ENCODE measurements at places on chromosomes 13 and 19.
A peak's percentile ranks its signal among the peaks of the same experiment; 100 is the strongest.

DNA sequence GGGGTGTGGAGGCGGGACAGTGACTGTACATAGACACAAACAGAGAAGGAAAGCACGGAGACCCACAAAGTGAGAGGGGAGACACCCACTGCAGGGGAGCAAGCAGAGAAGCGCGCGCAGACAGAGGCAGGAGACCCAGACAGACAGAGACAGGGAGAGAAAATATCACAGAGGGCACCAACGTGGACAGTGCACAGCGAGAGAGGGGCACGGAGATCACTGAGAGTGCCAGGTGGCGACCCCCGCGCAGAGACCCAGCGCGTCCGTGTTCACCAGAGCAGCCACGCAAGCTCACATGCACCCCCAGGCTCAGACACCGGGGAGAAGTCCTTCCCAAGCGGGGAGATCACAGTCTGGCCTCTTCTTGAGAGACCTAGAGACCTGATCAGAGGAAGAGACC lies 1.4 kb upstream of the CACNG7 start:
- H3K27me3 ChIP-seq = peaks cover 56% of the 10 kb centered on the region
- no peak for DNase-seq
- H3K4me3 ChIP-seq = no peak overlapping the region
- H3K4me1 ChIP-seq = peaks cover 13% of the 10 kb centered on the region
- H3K27ac ChIP-seq = no peak overlapping the region
- no peaks in the 10 kb centered on the region for H3K36me3 ChIP-seq

- no peaks in the 10 kb centered on the region for H3K36me3 ChIP-seq
- H3K4me3 ChIP-seq = no peak overlapping the region
- no peaks in the 10 kb centered on the region for H3K4me1 ChIP-seq
Observed at GRCh38 chr13:37889820-37890219, 20.2 kb upstream of the TRPC4 start.

DNA sequence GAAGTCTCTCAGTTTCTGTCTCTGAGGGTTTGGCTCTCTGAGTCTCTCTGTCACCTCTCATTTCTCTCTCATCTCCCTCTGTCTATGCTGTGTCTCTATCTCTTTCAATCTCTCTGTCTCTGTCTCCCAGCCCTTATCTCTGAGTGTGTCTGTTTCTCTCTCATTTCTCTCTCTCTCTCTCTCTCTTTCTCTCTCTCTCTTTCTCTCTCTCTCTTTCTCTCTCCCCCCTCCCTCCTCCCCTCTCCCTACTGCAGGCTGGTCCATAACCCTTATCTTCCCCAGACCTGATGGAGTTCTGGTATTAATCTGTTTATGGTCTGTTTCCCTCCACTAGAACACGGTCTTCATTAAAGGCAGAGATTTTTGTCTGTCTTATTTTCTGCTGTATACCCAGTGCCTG lies 1.3 kb upstream of the PVR start:
- H3K27ac ChIP-seq = no peak overlapping the region
- DNase-seq = no peak
- H3K4me1 ChIP-seq = peaks cover 1% of the 10 kb centered on the region
- H3K27me3 ChIP-seq = peaks cover 10% of the 10 kb centered on the region
- no peak overlapping the region for H3K4me3 ChIP-seq

DNA sequence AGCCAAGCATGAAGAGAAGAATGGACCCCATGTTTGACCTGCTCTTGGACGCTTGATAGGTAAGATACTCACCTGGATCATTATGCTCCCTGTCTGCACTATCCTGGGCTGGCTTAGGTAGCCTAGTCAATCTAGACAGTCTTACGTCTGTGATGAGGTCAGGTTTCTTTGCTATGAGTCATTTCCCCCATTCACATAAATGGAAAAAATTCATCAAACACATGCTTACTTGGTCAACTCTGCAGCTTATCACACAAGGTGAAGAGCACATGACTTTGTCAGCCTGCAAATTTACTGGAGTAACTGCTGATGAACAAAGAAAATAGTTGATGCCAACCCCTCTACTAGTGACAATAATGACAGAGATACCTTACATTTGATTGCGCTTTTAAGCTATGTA lies 170.0 kb downstream of the NUFIP1 start:
- H3K27me3 ChIP-seq = peaks cover 3% of the 10 kb centered on the region
- H3K36me3 ChIP-seq = no peaks in the 10 kb centered on the region
- no peak for DNase-seq
- no peak overlapping the region for H3K27ac ChIP-seq
- no peak overlapping the region for H3K4me3 ChIP-seq
- H3K4me1 ChIP-seq = no peaks in the 10 kb centered on the region

DNA sequence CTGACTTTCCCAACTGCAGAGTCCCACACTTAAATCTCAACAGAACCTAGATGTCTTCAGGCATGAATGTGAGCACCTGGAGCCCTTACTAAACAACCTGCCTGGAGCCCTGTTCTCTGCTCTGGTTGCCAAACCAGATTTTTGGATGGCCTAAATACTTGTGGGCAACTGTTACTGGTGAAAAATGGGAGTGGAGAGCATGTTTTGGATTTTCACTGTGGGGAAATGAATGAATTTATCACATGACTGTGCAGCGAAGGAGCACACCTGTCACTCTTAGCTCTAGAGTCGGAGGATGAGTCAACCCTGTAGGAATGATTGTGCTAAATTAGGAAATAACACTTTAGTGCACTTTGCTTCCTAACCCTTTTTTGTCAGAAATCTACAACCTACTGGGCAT lies 30.3 kb downstream of the SHISA2 start:
- peaks cover 14% of the 10 kb centered on the region for H3K36me3 ChIP-seq
- no peak overlapping the region for H3K27ac ChIP-seq
- H3K27me3 ChIP-seq = peaks cover 10% of the 10 kb centered on the region
- H3K4me3 ChIP-seq = no peak overlapping the region
- peaks cover 16% of the 10 kb centered on the region for H3K4me1 ChIP-seq

DNA sequence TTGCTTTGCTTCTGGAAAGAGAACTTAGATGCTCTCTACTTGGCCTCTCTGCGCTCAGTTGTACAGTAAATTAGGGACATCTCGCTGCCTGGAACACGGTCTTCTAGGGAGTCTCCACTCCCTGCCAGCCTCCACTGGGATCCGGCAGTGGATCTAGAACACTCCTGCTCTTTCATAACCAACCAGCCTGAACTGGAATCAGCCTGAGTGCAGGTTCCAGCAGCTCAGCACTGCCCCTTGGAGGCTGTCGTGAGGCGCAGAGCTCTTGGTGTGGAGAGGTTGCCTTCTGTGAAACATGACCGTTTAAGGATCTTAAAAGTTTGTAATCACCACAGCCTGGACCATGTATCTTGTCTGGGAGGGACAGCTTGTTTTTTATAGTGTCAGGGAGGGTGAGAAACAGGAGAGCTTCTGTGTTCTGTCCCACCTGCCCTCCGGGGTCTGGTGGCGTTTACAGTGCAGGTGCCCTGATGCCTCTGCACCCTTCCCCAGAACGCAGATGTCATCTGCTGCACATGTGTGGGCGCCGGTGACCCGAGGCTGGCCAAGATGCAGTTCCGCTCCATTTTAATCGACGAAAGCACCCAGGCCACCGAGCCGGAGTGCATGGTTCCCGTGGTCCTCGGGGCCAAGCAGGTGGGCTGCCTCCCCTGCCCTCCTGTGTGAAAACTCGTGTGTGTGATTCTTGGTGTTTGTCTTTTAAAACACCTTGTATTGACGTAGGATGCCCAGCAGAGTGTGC lies 24.8 kb downstream of the UPF1 start:
- H3K36me3 ChIP-seq = peaks cover 64% of the 10 kb centered on the region
- H3K27me3 ChIP-seq = no peaks in the 10 kb centered on the region
- H3K27ac ChIP-seq = no peak overlapping the region
- H3K4me3 ChIP-seq = no peak overlapping the region

- no peak overlapping the region for H3K27ac ChIP-seq
- no peaks in the 10 kb centered on the region for H3K36me3 ChIP-seq
- H3K27me3 ChIP-seq = no peaks in the 10 kb centered on the region
- no peak for DNase-seq
- no peaks in the 10 kb centered on the region for H3K4me1 ChIP-seq
- H3K4me3 ChIP-seq = no peak overlapping the region
Observed at GRCh38 chr13:96575423-96576320, 418.6 kb downstream of the OXGR1 start.

DNA sequence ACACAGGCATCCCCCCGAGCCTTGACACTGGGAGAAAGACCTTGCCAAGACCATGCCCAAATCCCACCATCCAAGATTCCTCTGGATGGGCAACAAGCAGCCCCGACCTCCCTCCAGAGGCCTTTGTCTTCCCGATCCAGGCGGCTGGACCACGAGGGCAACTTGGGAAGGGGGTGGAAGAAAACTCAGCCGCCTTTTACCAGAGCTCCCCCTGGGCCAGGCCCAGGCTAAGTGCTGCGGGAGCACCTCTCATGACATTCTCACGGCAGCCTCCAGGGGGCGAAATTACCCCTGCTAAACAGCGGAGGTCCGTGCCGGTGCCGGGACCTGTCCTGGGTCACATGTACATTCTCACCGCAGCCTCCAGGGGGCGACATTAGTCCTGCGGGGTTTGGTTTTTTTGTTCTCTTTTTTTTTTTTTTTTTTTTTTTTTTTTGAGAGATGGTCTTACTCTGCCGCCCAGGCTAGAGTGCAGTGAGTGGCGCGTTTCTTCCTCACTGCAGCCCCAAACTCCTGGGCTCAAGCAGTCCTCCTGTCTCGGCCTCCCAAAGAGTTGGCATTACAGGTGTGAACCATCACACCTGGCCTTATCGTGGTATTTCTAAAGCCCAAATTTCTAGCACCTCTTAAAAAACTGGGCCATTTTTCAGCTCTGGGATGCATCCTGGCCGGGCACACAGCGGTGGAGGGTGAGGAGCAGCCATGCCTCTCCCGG lies 2.1 kb upstream of the RSPH6A start:
- DNase-seq = peak; percentile 98
- H3K4me1 ChIP-seq = peaks cover 6% of the 10 kb centered on the region
- H3K27me3 ChIP-seq = no peaks in the 10 kb centered on the region
- peaks cover 10% of the 10 kb centered on the region for H3K36me3 ChIP-seq

- peaks cover 54% of the 10 kb centered on the region for H3K27me3 ChIP-seq
- H3K4me3 ChIP-seq = no peak overlapping the region
- no peaks in the 10 kb centered on the region for H3K36me3 ChIP-seq
- H3K4me1 ChIP-seq = peaks cover 41% of the 10 kb centered on the region
Observed at GRCh38 chr19:48396824-48397176, 3.3 kb downstream of the GRIN2D start.

GRCh38 chr13:79933389-79933788 lies 407.5 kb downstream of the SPRY2 start:
- no peaks in the 10 kb centered on the region for H3K27me3 ChIP-seq
- H3K4me1 ChIP-seq = no peaks in the 10 kb centered on the region
- DNase-seq = no peak

GRCh38 chr13:95677564-95678266 lies 776 bp downstream of the DNAJC3 start:
- H3K27me3 ChIP-seq = peaks cover 2% of the 10 kb centered on the region
- DNase-seq = peak; percentile 39
- peak overlapping the region; percentile 92 for H3K4me3 ChIP-seq
- H3K4me1 ChIP-seq = peaks cover 43% of the 10 kb centered on the region
- peaks cover 22% of the 10 kb centered on the region for H3K36me3 ChIP-seq

GRCh38 chr19:53034948-53035675 lies 9.4 kb upstream of the ERVV-2 start:
- DNase-seq = no peak
- H3K27me3 ChIP-seq = no peaks in the 10 kb centered on the region
- H3K4me3 ChIP-seq = no peak overlapping the region
- H3K4me1 ChIP-seq = no peaks in the 10 kb centered on the region
- H3K36me3 ChIP-seq = peaks cover 11% of the 10 kb centered on the region

DNA sequence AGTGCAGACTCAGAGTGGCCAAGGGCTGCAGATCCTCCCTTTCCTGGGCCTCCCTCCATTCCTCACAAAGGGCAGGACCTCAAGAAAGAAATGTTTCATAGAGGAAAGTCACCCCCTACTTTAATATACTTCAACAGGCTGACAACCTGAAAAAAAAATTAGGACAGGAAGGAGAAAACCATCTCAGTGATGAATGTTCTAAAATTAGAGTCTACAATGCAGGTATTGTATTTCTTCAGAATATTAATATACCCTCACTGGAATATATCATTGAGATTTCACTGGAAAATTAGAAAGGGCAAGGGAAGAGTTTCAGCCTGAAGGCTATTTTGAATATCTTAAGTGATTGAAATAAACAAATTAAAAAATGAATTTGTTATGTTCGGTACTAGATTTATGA lies 176.9 kb downstream of the DNAJC15 start:
- no peaks in the 10 kb centered on the region for H3K36me3 ChIP-seq
- H3K4me3 ChIP-seq = no peak overlapping the region
- H3K27me3 ChIP-seq = peaks cover 7% of the 10 kb centered on the region
- DNase-seq = no peak
- no peaks in the 10 kb centered on the region for H3K4me1 ChIP-seq
- no peak overlapping the region for H3K27ac ChIP-seq

DNA sequence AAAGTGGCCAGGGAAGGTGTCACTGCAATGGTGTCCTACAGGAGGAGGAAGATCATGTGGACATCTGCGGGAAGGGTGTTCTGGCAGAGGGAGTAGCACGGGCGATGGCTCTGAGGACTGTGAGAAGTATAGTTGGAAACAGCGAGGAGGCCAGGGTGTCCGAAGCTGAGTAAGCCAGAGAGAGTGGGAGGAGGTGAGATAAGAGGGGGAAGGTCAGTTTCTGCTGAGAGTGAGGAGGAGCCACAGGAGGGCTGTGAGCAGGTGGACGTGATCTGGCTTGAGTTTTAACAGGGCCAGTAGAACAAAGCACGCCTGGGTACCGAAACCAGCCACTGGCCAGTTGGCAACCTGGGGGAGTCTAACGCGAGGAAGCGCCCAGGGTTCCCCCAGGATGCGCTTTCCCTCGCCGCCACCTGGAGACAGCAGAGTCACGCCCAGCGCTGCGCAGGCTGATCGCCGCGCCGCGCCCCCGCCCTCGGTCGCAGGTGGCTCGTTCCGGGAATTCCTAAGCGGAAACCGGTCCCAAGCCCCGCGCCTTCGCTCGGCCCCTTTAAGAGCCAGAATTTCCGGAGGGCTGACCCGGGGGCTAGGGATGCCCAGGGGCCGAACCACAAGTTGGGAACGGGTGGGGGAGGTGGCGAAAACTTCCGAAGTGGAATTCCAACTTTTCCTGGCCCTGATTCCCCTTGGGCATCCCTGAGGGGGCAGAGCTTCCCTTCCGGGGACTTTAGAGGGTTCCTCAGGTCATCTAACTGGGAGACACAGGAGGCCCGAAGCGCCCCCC lies 1.1 kb upstream of the LSR start:
- peaks cover 34% of the 10 kb centered on the region for H3K4me1 ChIP-seq
- peak; percentile 61 for DNase-seq
- H3K4me3 ChIP-seq = peak overlapping the region; percentile 91
- peaks cover 18% of the 10 kb centered on the region for H3K27me3 ChIP-seq
- H3K36me3 ChIP-seq = peaks cover 23% of the 10 kb centered on the region
